CD4-positive, alpha-beta T cell treated with Interleukin-6 at 100 ng/mL for 8 hours (primary cell): ENCODE measurements at places on chromosomes 7 and 10.

- DNase-seq = no peak
These were observed 69.9 kb upstream of the FGL2 start for GRCh38 chr7:77269360-77270093.

DNA sequence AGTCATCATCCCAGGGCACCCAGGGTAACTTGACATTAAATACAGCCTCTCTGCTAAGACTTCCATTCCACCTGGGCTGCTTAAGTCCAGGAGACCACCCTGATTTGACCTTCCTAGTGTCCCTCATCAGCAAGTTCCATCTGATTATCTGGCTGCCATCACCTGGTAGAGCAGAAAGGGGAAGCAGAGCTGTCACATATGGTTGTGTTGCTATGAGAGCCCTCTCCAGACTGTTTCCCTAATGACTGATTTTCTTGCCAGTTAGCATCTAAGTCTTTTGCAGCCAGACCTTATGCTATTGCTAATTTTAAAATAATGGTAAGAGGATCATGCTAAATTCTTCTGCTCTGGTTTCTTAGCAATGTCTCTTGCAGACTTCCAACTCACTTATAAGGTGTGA, 38.7 kb downstream of the KCNH2 start:
- no peak for DNase-seq

DNA sequence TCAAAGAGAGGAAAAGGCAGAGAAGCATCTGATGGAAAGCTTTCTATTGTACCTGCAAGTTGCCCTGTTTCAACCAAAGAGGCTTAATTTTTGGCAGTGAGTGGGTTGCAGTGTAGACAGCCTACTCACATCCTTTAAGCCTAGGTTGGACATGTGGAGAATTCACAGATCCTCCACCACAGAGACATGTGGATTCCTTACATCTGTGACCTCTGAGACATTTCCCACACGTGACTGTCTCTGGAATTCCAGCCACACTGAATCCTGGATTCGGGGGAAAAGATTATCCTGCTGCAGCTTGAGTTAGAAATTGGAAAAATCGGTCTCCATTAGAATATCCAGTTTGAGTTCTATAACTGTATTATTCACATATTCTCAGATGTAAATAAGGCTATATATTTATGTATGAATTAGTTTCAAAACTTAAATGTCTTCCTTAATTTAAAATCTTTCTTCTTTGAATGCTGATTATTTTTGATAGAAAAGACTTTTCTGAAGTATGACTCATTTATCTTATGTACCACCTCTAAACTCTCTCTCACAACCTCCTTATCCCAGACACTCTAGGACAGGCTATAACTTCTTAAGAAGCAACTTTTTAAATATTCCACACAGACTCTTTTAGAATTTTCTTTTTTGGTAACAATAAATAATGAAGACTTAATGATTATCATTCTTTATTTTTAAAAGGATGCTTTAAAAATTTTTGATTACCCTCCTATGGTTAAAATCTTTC, 123.3 kb downstream of the TWIST1 start:
- DNase-seq = no peak

DNA sequence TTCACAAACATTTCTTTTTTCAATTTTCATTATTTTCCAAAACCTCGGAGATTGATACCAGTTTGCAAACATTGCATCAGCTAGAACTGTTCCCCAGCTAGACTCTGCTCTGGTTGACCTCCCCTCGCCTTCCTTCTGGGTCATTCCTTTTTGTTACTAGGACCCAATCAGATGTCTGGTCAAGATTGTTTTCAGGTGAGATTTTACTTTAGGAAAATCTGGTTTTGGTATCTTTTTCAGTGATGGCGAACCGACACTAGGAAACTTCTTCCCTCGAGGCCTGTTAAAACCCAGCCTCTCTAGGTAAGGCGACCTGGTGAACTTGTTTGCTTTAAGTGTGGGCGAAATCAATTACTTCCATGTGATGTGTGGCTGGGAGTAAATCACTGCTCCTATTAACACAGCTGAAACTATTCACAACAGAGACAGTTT, 8.4 kb downstream of the PROSER2 start:
- DNase-seq = no peak
